Suppressor macrophage treated with lipopolysaccharide for 1 hour (primary cell): ENCODE measurements at places on chromosomes 12 and 14.

DNA sequence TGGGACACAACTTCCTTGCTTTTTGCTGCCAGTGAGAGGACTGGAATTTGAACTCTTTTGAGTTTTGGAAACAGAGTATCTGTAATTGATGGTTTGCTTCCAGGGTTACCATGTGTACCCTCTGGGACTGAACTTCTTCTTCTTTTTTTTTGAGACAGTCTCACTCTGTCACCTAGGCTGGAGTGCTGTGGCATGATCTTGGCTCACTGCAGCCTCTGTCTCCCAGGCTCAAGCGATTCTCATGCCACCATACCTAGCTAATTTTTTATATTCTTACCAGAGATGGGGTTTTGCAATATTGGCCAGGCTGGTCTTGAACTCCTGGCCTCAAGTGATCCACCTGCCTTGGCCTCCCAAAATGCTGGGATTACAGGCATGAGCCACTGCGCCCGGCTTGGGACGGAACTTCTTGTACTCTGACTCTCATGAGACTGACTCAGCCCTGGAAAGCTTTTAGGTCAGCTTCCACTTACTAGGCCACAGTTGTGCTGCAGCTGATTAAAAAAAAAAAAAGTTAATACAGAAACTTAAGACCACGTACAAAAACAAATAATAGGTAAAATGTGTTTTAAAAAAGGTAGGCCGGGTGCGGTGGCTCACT is 15.8 kb downstream of the SEL1L start:
- DNase-seq: peak; percentile 49

- DNase-seq: peak; percentile 22
These were observed 69.2 kb downstream of the SLC25A47 start for GRCh38 chr14:100392356-100392755.

GRCh38 chr12:48688836-48689235 is 6.8 kb upstream of the KANSL2 start:
- no peak for DNase-seq

GRCh38 chr14:79706382-79706781 is 504.9 kb downstream of the DIO2 start:
- no peak for DNase-seq

DNA sequence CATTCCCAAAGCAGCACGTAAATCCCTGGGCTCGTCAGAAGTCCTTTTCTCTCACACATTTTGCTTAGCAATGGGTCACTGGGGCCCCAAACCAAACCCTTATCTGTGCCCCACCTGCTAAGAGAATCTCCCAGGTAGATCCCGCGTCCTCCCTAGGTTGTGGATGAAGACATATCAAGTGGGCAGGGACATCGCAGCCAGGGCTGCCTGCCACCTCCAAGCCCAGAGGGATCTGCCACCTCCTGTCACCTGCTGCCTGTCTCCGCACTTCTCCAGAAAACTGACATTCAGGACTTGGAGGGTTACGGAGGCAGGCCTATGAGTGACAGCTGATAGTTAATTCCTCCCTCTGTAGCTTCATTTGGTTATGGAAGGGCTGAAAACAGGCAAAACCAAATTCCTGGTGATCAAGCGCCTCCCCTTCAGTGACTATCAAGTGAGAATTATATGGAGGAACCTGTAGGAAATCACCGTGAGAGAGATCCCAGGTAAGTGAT is 19.5 kb downstream of the BCL11B start:
- DNase-seq: no peak

- no peak for DNase-seq
These were observed 63.8 kb downstream of the CPSF2 start for GRCh38 chr14:92185559-92185958.

DNA sequence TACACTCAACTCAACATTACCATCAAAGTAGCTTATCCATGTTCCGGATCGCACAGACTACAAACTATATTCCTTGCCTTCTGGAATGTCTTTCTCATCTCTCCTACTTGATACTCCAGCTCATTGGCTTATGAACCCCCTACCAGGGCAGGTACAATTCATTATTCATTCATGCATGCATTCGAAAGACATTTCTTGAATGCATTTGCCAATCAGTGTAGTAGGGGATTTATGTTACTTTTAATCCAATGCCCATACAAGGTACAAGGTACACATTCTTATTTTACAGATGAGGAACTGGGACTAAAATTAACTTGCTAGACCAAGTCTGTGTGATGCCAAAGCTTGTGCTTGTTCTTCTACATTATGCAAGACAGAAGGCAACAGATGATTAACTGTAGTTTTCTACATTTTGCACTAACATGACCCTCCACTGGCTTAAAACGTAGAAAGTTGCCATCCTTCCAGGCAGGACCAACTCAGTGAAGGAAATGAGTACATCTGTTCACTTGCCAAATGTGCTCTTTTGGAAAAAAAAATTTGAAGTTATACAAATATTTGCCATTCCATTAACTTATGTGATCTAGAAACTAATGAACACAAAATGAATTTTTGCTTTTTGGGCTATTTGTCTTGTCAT is 53.8 kb upstream of the KCNJ8 start:
- no peak for DNase-seq

- DNase-seq: no peak
These were observed 38.0 kb downstream of the HECTD4 start for GRCh38 chr12:112344220-112344619.

GRCh38 chr12:29228474-29229157 is 79.5 kb downstream of the FAR2 start:
- DNase-seq: no peak

- no peak for DNase-seq
These were observed 22.7 kb downstream of the GPR19 start for GRCh38 chr12:12673296-12673695.

GRCh38 chr12:52156757-52157565 is 34.9 kb downstream of the KRT80 start:
- peak; percentile 85 for DNase-seq

- DNase-seq: no peak
These were observed 71.4 kb downstream of the GLRX5 start for GRCh38 chr14:95606266-95606665.

DNA sequence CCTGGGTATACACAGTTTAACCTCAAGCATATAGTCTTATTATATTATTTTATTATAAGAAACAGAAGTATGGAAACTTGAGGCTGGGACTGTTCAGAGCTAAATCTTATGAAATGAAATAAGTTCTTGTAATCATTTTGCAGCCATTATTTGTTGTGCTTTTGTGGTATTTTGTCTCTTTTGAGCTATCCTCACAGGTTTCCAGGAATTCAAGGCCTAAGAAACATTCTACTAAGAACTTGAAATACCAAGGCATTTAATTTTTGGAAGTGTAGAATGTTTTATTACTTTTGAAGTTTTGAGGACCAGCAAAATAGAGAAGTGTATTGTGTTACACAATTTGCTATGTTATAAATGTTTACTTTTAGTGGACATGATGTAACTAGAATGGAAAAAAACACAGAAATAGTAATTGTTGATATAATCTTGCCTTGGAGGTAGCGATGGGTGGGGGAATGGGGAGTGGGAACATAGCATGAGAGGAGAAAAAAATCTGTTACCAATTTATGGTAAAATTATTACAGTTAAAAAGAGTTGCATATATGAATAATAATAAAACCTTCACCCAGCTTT is 81.7 kb downstream of the CRADD start:
- DNase-seq: peak; percentile 32

GRCh38 chr14:103280278-103280928 is 53.6 kb upstream of the EIF5 start:
- DNase-seq: peak; percentile 88

DNA sequence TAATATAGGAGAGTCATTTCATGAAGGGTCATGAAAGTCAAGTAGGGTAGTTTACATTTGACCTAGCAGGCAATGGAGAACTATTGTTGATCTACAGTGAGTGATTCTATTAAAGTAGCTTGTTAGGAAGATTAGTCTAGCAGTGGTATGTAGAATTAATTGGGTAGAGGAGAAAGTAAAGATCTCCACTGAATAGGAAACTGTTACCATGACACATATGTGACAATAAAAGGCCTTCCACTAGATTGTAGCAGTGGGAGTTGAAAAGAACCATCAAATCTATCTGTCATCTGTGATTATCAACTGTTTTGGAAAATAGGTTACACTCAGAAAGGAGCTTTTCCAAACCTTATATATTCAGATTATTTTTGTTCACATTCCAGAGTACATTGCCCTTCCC is 92.3 kb downstream of the SOX5 start:
- no peak for DNase-seq

DNA sequence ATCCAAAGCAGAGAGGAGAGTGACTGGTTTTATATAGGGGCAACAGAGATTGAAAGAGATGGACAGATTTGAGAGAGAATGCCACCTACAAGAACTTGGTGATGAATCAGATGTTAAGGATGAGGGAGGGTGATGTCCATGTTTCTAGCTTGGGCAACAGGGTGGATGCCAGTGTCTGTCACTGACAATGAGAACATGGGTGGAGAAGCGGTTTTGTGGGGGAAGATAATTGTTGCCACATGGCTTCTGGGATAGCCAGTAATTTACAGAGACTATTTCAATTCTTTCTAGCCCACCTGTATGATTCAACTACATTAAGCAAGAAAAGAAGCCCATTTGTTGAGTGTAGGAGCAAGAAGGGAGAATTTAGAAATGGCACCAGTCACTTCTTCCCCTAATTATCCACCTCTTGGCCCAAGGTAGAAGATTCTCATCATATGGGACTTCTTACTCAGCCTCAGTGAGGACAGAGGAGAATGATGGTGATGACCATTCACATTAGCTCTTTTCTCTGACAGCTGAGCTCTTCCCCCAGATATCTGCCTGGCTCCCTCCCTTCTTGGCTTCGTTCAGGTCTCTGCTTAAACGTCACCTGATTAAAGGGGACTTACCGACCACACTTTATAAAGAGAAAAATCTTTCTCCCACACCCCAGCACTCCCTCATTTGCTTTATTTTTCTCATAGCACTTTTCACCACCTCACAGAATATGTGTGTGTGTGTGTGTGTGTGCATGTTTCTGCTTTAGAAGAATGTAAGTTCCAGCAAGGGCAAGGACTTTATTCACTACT is 117.8 kb downstream of the DUSP6 start:
- DNase-seq: peak; percentile 64

- DNase-seq: no peak
These were observed 22.5 kb upstream of the AKAP6 start for GRCh38 chr14:32306549-32306948.

GRCh38 chr14:102320033-102320660 is 601 bp downstream of the ZNF839 start:
- DNase-seq: peak; percentile 45

- peak; percentile 21 for DNase-seq
These were observed 14.0 kb downstream of the CRY1 start for GRCh38 chr12:107079172-107080011.

DNA sequence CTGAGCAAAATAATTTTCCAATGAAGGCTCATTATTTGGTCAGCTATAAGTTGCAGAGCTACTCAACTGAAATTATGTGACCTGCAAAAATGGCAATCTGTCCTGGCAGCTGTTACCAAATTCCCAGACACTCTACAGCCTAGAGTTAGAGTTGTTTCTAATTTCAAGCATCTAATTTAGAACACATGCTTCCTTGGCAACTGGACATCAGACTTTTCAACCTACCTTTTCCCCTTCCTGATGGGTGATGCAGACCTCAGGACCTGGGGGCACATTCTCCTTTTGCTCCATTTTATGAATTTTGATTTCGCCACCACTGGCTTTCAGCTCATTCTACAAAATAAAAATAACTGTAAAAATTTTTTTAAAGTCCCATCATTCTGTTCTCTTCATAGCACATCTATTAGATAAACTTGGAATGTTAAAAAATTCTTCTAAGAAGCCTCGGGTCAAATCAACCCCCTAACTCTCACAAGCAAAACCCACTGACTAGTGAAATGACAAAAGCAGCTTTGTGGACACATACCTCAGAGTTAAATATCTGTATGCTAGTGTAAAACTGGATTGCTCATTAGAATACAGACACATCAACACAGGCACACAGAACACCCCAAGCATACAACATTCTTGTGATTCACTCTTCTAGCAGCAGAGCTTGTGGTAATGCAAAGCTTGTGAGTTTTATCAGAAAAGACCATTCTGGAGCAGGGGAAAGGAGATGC is 33.5 kb upstream of the CERS5 start:
- no peak for DNase-seq

- no peak for DNase-seq
These were observed 61.3 kb downstream of the CHGA start for GRCh38 chr14:92984082-92984788.

DNA sequence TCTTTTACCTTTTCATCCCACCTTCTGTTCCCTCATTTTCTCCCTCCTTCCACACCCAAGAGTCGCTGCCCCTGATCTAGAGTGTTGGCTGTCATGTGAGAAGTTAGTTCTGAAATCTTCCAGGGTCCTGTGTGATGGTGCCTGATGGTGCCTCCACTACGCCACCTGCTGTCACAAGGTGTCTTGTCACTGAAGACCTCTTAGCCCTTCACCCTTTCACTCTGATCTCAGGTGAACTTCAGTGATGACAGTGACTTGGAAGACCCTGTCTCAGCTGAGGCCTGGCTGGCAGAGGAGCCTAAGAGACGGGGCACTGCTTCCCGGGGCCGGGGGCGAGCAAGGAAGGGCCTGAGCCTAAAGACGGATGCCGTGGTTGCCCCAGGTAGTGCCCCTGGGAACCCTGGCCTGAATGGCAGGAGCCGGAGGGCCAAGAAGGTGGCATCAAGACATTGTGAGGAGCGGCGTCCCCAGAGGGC is 7.6 kb upstream of the PFDN5 start:
- peak; percentile 78 for DNase-seq

DNA sequence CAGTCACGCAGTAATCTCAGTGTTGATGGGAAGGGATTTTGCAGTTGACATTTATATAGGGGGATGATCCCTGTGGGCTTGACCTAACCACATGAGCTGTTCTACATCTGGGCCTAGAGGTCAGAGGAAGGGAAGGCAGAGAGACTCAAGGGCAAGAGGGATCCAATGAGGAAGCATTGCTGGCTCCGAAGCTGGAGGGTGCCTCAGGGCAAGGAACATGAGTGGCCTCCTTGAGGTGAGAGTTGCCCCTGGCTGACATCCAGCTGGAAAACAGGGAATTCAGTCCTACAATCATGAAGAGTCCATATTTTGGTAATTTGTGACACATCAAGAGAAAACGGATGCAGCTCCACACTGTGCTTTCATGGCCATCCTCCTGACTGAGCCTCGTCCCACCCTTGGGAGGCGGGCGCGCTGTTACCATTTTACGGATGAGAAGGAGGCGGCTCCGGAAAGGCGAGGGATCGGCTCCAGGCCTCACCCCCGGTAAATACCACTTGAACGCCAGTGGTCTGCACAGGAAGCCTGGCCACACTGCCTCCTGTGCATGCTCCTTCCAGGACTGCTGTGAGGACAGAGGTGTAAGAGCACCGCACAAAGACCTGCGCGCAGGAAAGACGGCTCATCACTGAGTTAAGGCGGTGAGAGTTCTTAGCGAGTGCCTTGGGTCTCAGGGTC is 18.5 kb upstream of the FKBP4 start:
- no peak for DNase-seq
